ENCODE measurements at places on chromosomes 7 and 10.

GRCh38 chr7:28440055-28440601, 27.8 kb downstream of the CREB5 start:
- DNase-seq = no peak

DNA sequence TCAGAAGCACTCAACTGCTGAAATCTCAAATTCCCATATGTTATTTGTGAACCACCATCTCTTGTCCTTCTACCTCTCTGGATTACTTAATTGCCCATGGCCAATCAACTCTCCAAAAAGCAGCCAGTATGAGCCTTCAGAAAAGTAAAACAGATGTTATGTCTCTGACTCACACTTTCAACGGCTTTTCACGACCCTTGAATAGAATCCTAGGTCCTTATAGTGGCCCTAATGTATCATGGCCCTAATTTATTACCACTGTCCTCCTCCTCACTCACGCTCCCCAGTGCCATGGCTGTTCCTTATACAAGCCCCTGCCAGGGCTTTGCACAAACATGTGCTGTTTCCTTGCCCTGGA, 20.0 kb downstream of the ZNF438 start:
- DNase-seq = no peak

- peak; percentile 92 for DNase-seq
These were observed 26.3 kb upstream of the WDFY4 start for GRCh38 chr10:48658243-48658974.

GRCh38 chr10:14540062-14540461, 209.3 kb upstream of the FRMD4A start:
- no peak for DNase-seq

GRCh38 chr10:58360412-58361004, 24.7 kb upstream of the TFAM start:
- no peak for DNase-seq

GRCh38 chr7:5589819-5590595, 166.4 kb upstream of the TNRC18 start:
- no peak for DNase-seq

DNA sequence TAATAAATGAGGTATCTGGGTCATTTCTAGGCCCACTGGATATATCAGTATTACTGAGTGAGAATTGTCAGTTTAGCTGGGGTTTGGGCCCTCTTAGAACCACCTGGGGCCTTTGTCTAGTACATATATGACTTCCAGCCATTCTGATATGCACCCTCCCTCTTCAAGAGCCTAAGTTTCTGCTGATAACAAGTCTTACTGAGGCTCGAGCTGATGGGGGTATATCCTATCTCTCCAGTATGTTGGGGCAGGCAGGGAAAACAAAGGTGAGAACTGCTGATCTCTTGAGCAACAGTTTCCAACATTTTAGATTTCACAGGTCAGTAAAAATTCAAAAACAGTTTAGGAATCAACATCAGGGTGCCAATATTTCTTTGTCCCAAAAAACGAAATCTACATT, 10.8 kb upstream of the ZNRF2 start:
- no peak for DNase-seq

- no peak for DNase-seq
These were observed 189.2 kb downstream of the TAX1BP1 start for GRCh38 chr7:27929127-27929526.

GRCh38 chr7:46282155-46282554, 361.1 kb upstream of the IGFBP3 start:
- no peak for DNase-seq

GRCh38 chr7:106420736-106421135, 136.0 kb upstream of the NAMPT start:
- DNase-seq = peak; percentile 19

DNA sequence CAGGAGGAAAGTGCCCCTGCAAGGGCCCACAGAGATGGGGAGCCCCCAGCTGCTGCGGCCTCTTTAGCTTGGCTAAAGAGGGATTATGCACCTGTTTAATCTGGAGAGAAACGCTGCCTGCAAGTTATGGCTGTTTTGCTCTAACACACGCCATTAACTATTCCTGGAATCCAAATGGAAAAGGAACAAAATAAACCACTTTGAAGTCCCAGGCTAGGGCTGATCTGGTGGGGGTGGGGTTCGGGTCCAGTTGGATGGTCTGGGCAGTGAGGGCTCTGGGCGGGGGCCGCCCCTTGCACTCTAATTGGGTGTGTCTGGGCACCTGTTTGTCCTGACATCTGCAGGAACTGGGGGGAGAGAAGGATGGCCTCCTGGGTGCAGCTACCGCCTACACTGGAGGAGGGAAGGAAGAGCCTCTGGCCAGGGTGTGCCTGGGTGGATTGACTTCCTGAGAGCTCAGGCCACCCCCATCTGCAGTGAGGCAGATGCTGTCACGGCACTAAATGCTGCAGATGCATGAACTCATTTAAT, 300.6 kb downstream of the ZEB1 start:
- no peak for DNase-seq

GRCh38 chr7:15515252-15515651, 46.6 kb downstream of the AGMO start:
- DNase-seq = no peak

- DNase-seq = no peak
These were observed 1005.0 kb downstream of the LRMDA start for GRCh38 chr10:76436401-76436811.

GRCh38 chr7:73740771-73741170, 2.2 kb upstream of the ABHD11 start:
- DNase-seq = no peak
